ENCODE measurements at places on chromosomes 6 and 20.

- DNase-seq, result no peak
Measured at GRCh38 chr20:56778765-56779195, 149.7 kb downstream of the TFAP2C start.

- no peak for DNase-seq
Measured at GRCh38 chr6:107656883-107657282, 167.0 kb downstream of the SOBP start.

- no peak for DNase-seq
Measured at GRCh38 chr6:122363769-122364483, 35.5 kb upstream of the HSF2 start.

- DNase-seq, result no peak
Measured at GRCh38 chr6:128952902-128953301, 70.0 kb downstream of the LAMA2 start.

GRCh38 chr6:88609983-88610382 lies 353.4 kb downstream of the RNGTT start:
- DNase-seq, result no peak

DNA sequence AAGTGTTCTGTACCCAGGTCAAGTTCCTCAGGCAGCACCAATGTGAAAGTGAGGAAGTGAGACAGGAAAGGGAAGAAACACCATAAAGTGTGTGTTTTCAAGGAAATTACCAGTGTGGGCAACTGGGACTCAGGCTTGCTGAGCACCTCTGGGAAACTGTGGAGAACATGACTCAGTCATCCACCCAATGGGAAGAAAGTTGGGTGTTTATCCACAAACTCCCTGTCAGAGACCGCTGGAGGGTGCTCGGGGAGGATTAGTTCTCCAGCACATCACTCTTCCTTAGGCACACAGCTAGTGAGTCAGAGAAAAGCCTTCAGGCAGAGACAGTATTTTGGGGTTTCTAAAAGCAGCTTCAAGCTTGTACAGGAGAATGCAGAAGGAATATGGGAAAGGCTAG lies 93.6 kb downstream of the PCSK2 start:
- DNase-seq, result no peak

DNA sequence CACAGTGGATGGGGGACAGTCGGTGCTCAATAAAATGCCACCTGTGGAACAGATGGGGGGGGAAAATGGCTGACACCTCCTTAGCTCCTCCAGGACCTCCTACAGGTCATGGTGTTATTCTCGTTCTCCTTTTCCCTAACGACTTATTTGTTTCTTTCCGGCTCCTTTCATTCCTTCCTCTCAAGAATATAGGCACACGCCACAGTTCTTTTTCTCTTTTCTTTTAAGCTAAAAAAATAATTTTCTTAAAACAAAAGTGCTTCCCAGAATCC lies 1.4 kb upstream of the RNASET2 start:
- DNase-seq, result no peak

DNA sequence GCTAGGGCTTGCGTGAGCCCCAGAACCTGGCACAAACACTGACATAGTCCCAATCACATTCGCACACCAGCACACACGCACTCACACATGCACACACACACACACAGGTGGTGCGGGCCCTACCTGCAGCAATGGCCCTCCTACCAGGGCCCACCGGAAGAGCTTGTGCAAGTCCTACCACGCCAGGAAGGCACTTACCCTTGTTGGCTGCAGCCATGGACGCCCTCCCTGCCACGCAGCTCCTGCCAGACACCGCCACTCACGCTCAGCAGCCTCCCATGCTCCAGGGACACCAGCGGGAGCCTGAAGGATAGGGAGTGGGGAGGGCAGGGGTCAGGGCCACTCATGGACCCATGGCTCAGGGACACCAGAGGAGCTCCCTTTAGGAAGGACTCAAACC lies 7.7 kb downstream of the ADISSP start:
- no peak for DNase-seq

Measured in T-helper 2 cell treated with Interferon-gamma antibody and Interleukin-4, amounts not matched to agents 5 μg/mL and 100 μg/mL, for 36 hours (primary cell).